ENCODE measurements at places on chromosomes 13 and 19. TPM values are rescaled to one million over a fixed set of nuclear protein-coding genes. Genes with fewer than 3 reads are reported as not detected.

GRCh38 chr13:42617221-42617620, 43.3 kb downstream of the TNFSF11 start:
- H3K27me3 ChIP-seq, result peaks cover 20% of the 10 kb centered on the region
- H3K27ac ChIP-seq, result no peak overlapping the region
- H3K4me1 ChIP-seq, result no peaks in the 10 kb centered on the region
- no peak for DNase-seq
- no peaks in the 10 kb centered on the region for H3K36me3 ChIP-seq
- H3K4me3 ChIP-seq, result no peak overlapping the region

DNA sequence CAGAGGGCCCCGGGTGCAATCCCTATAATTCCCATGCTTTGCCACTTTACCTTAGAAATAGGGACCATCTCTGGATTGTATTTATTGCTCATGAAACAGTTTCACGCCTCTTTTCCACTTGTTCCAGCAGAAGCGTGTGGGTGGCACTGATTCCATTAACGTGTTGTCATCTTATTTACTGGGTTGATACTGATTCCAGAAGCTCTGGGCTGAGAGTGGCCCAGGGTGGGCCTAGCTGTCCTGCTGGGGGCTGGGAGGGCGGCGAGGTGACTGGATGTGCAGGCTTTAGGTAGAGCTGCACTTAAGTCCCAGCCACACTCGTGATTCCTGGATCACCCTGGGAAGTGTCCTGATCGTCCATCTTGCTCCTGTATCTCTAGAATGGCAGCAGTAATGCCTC, 155.0 kb downstream of the TEX29 start:
- no peaks in the 10 kb centered on the region for H3K27me3 ChIP-seq
- no peak overlapping the region for H3K27ac ChIP-seq

The SOX1 gene
- not detected for total RNA-seq

GRCh38 chr19:34365463-34366401, 736 bp downstream of the GPI start:
- no peaks in the 10 kb centered on the region for H3K27me3 ChIP-seq
- no peak for DNase-seq
- peaks cover 68% of the 10 kb centered on the region for H3K4me1 ChIP-seq
- H3K27ac ChIP-seq, result peak overlapping the region; percentile 88
- H3K36me3 ChIP-seq, result peaks cover 53% of the 10 kb centered on the region
- H3K4me3 ChIP-seq, result peak overlapping the region; percentile 95

GRCh38 chr13:79859756-79860155, 378.8 kb downstream of the NDFIP2 start:
- no peak overlapping the region for H3K27ac ChIP-seq
- H3K36me3 ChIP-seq, result no peaks in the 10 kb centered on the region
- no peak overlapping the region for H3K4me3 ChIP-seq
- H3K4me1 ChIP-seq, result no peaks in the 10 kb centered on the region

The PDE4C gene
- total RNA-seq, result 0.13 TPM

DNA sequence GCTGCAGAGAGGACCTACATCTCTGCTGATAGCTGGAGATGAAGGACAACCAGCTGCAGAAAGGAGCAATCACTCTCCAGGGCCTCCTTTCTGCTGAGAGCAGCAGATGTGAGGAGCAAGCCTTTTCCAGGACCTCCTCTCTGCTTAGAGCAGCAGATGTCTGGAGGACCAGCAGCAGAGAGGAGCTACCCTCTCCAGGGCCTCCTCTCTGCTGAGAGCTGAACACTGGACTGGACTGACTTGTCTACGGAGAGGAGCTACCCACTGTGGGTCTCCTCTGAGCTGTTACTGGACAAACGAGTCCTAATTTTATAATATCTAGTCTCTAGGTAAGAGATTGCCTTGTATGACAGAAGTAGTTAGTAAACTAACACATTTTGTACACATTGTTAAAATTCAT, 40.8 kb upstream of the FLT1 start:
- H3K27me3 ChIP-seq, result peaks cover 25% of the 10 kb centered on the region
- no peak overlapping the region for H3K4me3 ChIP-seq
- H3K4me1 ChIP-seq, result peaks cover 25% of the 10 kb centered on the region
- H3K27ac ChIP-seq, result no peak overlapping the region
- no peak for DNase-seq

The LSR gene
- total RNA-seq, result 13.2 TPM

DNA sequence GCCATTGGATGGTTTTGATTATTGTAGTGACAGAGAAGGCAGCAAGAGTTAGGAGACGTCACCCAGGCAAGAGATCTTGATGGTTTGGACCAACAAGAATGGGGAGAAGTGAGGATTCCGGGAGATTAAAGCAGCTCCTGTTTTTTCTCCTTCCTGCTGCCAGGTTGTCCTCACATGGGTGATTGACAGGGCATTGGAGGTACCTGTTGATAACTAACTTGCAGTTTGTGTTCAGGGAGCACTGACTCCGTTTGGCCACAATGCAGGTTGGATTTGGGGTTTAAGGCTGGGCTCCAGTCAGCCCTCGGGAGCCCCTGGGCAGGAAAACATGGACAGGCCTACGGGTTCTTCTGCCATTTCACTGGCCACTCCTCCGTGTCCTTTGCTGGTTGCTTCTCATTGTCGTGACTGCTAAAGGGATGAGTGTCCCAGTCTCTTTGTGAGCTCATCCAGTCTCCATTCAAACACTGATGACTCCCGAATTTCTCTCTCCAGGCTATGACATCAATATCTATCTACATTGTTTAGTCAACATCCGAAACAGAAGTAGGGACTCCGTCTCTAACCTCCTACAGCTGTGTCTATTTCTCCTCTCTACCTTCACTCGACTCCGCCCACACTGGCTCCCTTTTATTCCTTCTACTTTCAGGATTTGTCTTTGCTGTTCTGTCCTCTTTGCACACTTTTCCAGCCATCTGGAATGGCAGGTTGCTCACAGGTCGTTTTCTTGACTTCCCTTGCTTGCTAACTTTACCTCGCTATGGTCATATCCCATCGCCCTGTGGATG, 1.3 kb upstream of the PTOV1 start:
- peak overlapping the region; percentile 86 for H3K4me3 ChIP-seq
- peaks cover 41% of the 10 kb centered on the region for H3K4me1 ChIP-seq
- peaks cover 18% of the 10 kb centered on the region for H3K27me3 ChIP-seq
- DNase-seq, result no peak
- H3K27ac ChIP-seq, result peak overlapping the region; percentile 95

GRCh38 chr13:44191504-44192171, 182.0 kb upstream of the SERP2 start:
- peak; percentile 30 for DNase-seq
- H3K36me3 ChIP-seq, result no peaks in the 10 kb centered on the region
- no peak overlapping the region for H3K27ac ChIP-seq
- no peak overlapping the region for H3K4me3 ChIP-seq

DNA sequence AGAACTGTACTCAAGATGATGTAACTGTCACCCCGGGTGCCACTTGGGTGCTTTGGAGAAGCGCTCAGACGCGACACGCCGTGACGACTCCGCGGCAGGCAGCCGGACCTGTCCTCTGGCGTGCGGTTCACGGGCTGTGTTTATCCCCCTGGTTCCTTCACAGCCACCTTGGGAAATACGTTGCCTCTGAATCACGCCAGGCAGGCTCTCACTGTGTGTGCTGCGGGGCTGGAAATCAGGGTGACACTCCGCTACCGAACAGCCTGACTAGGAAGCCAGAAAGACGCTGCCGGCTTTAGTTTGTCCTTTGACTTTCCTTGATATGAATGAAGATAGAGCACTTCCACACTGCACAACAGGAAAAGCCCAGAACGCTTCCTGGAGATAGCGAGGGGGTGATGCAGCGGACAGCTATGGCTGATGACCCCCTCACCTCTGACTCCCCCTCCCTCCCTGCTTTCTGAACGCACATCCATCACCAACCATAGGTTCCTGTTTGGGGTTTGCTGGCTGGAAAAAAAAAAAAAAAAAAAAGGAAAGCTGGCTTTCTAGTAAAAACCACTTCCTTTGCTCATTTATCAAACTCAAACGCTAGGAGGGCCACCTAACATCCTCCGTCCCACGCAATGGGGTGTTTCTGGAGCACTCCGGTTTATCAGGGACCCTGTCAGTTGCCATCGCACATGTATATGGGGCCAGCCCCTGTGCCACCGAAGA, 3.7 kb upstream of the GP6 start:
- DNase-seq, result peak; percentile 56
- H3K36me3 ChIP-seq, result peaks cover 59% of the 10 kb centered on the region
- H3K27me3 ChIP-seq, result no peaks in the 10 kb centered on the region
- peaks cover 25% of the 10 kb centered on the region for H3K4me1 ChIP-seq

The PMIS2 gene
- total RNA-seq, result not detected

- H3K27me3 ChIP-seq, result no peaks in the 10 kb centered on the region
- H3K4me3 ChIP-seq, result no peak overlapping the region
- no peak overlapping the region for H3K27ac ChIP-seq
- H3K36me3 ChIP-seq, result no peaks in the 10 kb centered on the region
- H3K4me1 ChIP-seq, result no peaks in the 10 kb centered on the region
Measured at GRCh38 chr13:31998131-31998530, 33.4 kb upstream of the FRY start.

- H3K4me1 ChIP-seq, result no peaks in the 10 kb centered on the region
- no peak overlapping the region for H3K4me3 ChIP-seq
- DNase-seq, result no peak
Measured at GRCh38 chr13:80116107-80116506, 224.8 kb downstream of the SPRY2 start.

GRCh38 chr13:75319254-75319653, 162.7 kb downstream of the TBC1D4 start:
- peaks cover 3% of the 10 kb centered on the region for H3K36me3 ChIP-seq
- DNase-seq, result no peak
- no peak overlapping the region for H3K4me3 ChIP-seq
- H3K27me3 ChIP-seq, result no peaks in the 10 kb centered on the region
- H3K27ac ChIP-seq, result peak overlapping the region; percentile 1

- H3K27ac ChIP-seq, result no peak overlapping the region
- peaks cover 36% of the 10 kb centered on the region for H3K36me3 ChIP-seq
- H3K4me3 ChIP-seq, result peak overlapping the region; percentile 51
- peaks cover 17% of the 10 kb centered on the region for H3K27me3 ChIP-seq
- peaks cover 70% of the 10 kb centered on the region for H3K4me1 ChIP-seq
Measured at GRCh38 chr19:10432736-10433130, 12.4 kb downstream of the PDE4A start.

The LPAR2 gene
- total RNA-seq, result 46.2 TPM

GRCh38 chr19:31340042-31341025, 8.9 kb downstream of the TSHZ3 start:
- peak; percentile 24 for DNase-seq
- H3K4me3 ChIP-seq, result peak overlapping the region; percentile 44
- peak overlapping the region; percentile 24 for H3K27ac ChIP-seq
- H3K27me3 ChIP-seq, result peaks cover 45% of the 10 kb centered on the region

The WASF3 gene
- not detected for total RNA-seq

The CGB8 gene
- not detected for total RNA-seq

- DNase-seq, result no peak
- H3K4me3 ChIP-seq, result no peak overlapping the region
- H3K27me3 ChIP-seq, result no peaks in the 10 kb centered on the region
- H3K36me3 ChIP-seq, result no peaks in the 10 kb centered on the region
Measured at GRCh38 chr13:92640936-92641335, 585.7 kb upstream of the GPC6 start.

The CNFN gene
- not detected for total RNA-seq

The TPTE2 gene
- 0.18 TPM for total RNA-seq

The CYP4F12 gene
- not detected for total RNA-seq

The TGFBR3L gene
- total RNA-seq, result 4.6 TPM

- no peaks in the 10 kb centered on the region for H3K27me3 ChIP-seq
- peaks cover 4% of the 10 kb centered on the region for H3K4me1 ChIP-seq
- H3K36me3 ChIP-seq, result peaks cover 33% of the 10 kb centered on the region
- H3K4me3 ChIP-seq, result no peak overlapping the region
Measured at GRCh38 chr19:3524078-3524842, 14.7 kb upstream of the TEKTIP1 start.

DNA sequence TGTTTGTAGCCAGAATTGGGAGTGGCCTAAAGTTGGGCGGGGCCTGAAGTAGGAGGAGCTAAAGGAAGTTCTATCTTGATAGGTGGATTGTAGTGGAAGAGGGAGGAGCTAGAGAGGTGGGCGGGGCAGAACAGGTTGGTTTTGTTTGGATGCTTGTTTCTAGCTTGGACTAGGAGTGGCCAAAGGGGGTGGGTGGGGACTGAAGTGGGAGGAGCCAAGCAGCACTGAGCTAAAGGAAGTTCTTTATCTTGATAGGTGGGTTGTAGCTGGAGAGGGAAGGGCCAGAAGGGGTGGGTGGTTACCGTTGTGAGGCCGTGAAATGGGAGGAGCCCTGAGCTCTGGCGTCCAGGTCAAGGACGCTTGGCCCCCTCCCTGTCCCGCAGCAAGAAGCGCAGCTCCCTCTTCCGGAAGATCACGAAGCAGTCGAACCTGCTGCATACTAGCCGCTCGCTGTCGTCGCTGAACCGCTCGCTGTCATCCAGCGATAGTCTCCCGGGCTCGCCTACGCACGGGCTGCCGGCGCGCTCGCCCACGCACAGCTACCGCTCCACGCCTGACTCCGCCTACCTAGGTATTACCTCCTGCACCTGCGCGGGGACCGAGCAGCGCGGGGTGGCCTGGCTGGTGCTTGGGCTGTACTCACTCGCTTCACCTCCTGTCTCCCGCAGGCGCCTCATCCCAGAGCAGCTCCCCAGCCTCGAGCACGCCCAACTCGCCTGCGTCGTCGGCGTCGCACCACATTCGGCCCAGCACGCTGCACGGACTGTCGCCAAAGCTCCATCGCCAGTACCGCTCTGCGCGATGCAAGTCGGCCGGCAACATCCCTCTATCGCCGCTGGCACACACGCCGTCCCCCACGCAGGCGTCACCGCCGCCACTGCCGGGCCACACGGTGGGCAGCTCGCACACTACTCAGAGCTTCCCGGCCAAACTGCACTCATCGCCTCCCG, 8.0 kb downstream of the DNASE2 start:
- no peaks in the 10 kb centered on the region for H3K27me3 ChIP-seq
- H3K36me3 ChIP-seq, result peaks cover 28% of the 10 kb centered on the region
- peaks cover 9% of the 10 kb centered on the region for H3K4me1 ChIP-seq
- H3K4me3 ChIP-seq, result peak overlapping the region; percentile 51
- peak overlapping the region; percentile 21 for H3K27ac ChIP-seq

The ZNF69 gene
- 2.7 TPM for total RNA-seq

DNA sequence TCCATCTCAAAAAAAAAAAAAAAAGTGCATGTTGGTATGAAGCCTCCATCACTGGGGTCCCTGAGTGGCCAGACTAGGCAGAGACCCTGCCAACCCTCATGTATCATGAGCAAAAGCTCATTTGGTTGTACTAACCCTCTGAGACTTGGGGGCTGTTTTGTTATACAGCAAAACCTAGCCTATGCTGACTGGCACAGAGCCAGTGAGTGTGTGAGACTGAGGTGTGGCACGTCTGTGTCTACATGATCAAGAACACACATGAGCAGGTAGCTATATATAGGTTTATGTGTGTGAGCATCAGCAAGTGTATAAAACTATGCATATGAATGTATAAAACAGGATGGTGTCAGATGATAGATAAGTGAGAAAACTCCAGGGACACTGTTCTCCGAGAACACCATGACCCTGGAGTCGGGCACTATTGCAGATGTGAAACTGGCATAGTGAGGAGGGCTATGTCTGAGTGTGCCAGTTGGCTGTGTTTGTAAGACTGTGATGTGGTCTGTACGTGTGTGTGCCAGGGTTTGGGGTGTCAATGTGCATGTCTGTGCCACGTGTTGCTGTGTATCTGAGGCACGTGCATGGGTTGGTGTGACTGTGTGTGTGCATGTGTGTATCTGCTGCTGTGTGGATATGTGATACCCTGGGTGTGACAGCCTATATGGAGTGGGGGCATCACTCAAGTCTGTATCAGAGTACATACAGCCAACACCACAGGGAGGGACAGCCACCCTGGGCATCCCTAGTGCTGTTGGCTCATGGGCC, 44.5 kb downstream of the OLFM2 start:
- H3K4me1 ChIP-seq, result no peaks in the 10 kb centered on the region
- DNase-seq, result no peak
- H3K36me3 ChIP-seq, result no peaks in the 10 kb centered on the region
- no peaks in the 10 kb centered on the region for H3K27me3 ChIP-seq

The PLPP2 gene
- total RNA-seq, result 0.78 TPM

- H3K4me3 ChIP-seq, result no peak overlapping the region
- DNase-seq, result no peak
- H3K27ac ChIP-seq, result no peak overlapping the region
- no peaks in the 10 kb centered on the region for H3K27me3 ChIP-seq
- no peaks in the 10 kb centered on the region for H3K4me1 ChIP-seq
Measured at GRCh38 chr19:12580180-12580694, 29.0 kb upstream of the ZNF564 start.

The LIG4 gene
- 11.4 TPM for total RNA-seq

All from activated CD4-positive, alpha-beta memory T cell treated with anti-CD3 and anti-CD28 coated beads, Interleukin-2, amount 10 ng/mL, durations not matched to agents 7 days and 5 days (primary cell).